ENCODE measurements at places on chromosomes 6 and 20.
A peak's percentile ranks its signal among the peaks of the same experiment; 100 is the strongest.

DNA sequence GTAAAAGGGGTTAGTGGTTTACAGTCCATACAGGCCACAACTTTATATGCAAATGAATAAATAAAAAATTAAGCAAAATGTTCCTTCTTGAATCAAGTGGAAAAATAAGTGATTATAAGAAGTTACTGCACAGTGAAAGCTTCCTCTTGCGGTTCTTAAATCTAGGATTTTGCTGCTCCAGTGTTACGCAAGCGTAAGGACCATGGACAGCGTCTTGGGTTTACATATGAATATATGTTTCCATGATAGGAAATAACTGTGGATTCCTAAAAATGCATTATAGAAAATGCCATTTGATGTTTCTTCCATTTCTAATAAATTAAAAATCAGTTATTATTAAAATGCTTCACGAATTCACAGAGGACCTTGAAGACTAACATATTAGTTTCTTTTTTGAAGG, 176.6 kb upstream of the POU3F2 start:
- no peak overlapping the region for H3K27ac ChIP-seq
- no peaks in the 10 kb centered on the region for H3K27me3 ChIP-seq
- peak; percentile 42 for DNase-seq
- no peaks in the 10 kb centered on the region for H3K36me3 ChIP-seq
- no peak overlapping the region for H3K4me3 ChIP-seq

GRCh38 chr6:159914565-159914923, 23.8 kb downstream of the MAS1 start:
- H3K4me3 ChIP-seq = no peak overlapping the region
- H3K27ac ChIP-seq = no peak overlapping the region
- H3K4me1 ChIP-seq = peaks cover 2% of the 10 kb centered on the region

- H3K27me3 ChIP-seq = no peaks in the 10 kb centered on the region
- no peak overlapping the region for H3K27ac ChIP-seq
- DNase-seq = no peak
- no peaks in the 10 kb centered on the region for H3K4me1 ChIP-seq
- peaks cover 2% of the 10 kb centered on the region for H3K36me3 ChIP-seq
Observed at GRCh38 chr6:79208816-79209215, 25.7 kb downstream of the HMGN3 start.

DNA sequence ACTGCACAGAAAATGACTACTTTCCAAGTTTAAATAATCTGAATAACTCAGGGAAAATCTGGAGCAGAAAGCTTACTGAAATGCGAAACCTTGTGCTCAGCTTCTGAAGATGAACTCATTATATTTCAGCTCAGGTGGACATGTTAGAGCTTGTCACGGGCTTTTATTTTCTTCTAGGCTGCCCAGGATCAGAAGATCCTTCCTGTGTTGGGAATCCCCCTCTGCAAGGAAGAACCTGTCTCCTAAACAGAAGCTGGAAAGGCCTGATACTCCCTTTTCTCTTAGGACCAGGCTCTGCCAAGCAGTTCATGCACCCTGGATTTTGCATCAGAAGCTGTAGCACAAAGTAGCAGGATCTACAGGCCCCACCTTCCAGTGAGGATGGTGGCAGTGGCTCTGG, 5.1 kb upstream of the SLC2A12 start:
- peaks cover 22% of the 10 kb centered on the region for H3K4me1 ChIP-seq
- H3K27ac ChIP-seq = no peak overlapping the region
- DNase-seq = no peak

DNA sequence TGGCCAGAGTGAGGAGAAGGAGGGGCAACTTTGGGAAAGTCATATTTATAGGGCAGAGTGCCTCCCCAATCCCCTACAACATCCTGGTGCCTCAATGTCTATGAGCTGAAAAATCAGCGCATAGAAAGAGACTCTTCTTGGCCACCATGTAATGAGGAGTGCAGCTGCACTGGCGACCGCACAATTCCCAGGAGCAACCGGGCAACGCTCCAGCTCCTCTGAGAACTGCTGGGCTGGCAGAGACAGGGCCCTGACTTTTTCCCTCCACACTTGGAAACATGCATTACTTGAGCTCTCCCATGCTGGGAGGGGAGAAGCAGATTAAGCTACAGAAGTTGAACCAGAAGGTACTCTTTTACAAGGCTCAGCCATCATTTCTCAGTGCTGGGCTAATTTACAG, 31.4 kb upstream of the MARCKS start:
- H3K27ac ChIP-seq = no peak overlapping the region
- peaks cover 16% of the 10 kb centered on the region for H3K4me1 ChIP-seq
- H3K4me3 ChIP-seq = no peak overlapping the region
- peak; percentile 91 for DNase-seq

- H3K36me3 ChIP-seq = no peaks in the 10 kb centered on the region
- no peak for DNase-seq
- H3K4me3 ChIP-seq = no peak overlapping the region
- H3K27me3 ChIP-seq = peaks cover 22% of the 10 kb centered on the region
- H3K27ac ChIP-seq = no peak overlapping the region
- no peaks in the 10 kb centered on the region for H3K4me1 ChIP-seq
Observed at GRCh38 chr20:2093883-2094282, 7.7 kb upstream of the STK35 start.

GRCh38 chr20:311609-312008, 13.7 kb upstream of the SOX12 start:
- H3K27me3 ChIP-seq = no peaks in the 10 kb centered on the region
- H3K36me3 ChIP-seq = no peaks in the 10 kb centered on the region
- no peak for DNase-seq
- H3K4me1 ChIP-seq = peaks cover 21% of the 10 kb centered on the region
- no peak overlapping the region for H3K27ac ChIP-seq

DNA sequence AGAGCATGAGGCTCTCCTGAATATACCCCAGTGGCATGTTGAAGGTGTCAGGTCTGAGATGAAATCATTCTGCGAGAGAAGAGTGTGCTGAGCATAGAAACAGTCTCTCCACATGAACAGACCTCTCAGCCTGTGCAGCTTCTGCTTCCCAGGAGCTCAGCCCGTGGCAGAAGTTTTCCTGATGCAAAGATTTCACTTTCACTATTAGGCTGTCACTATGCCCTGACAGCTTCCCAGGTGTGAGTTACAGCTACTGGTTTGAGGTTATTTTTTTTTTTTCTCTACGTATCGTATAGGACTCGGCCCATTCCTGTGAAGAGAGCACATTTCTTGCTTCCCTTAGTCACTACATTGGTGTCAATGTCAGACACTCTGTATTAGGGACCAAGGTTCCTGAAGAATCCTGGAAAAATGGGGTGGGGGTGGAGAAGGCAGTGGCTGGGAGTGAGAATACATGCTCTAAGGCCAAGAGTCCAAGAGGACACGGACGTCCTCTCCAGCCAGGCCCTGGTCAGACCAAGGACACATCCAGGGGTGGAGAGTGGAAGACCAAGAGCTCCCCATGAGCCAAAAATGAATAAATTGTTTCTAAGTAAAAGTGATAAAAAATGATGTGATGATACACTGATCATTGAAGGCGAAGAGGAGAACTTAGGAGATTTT, 121.2 kb upstream of the AKAP12 start:
- no peak overlapping the region for H3K27ac ChIP-seq
- H3K4me3 ChIP-seq = no peak overlapping the region
- no peaks in the 10 kb centered on the region for H3K36me3 ChIP-seq
- H3K27me3 ChIP-seq = no peaks in the 10 kb centered on the region

GRCh38 chr6:74597840-74598239, 608.0 kb downstream of the COL12A1 start:
- H3K27me3 ChIP-seq = no peaks in the 10 kb centered on the region
- no peak overlapping the region for H3K27ac ChIP-seq
- no peak for DNase-seq

- H3K4me1 ChIP-seq = no peaks in the 10 kb centered on the region
- DNase-seq = no peak
- no peaks in the 10 kb centered on the region for H3K27me3 ChIP-seq
Observed at GRCh38 chr20:43798291-43799149, 71.7 kb upstream of the GTSF1L start.

- H3K27me3 ChIP-seq = no peaks in the 10 kb centered on the region
- no peak overlapping the region for H3K27ac ChIP-seq
- H3K4me3 ChIP-seq = no peak overlapping the region
- no peak for DNase-seq
- no peaks in the 10 kb centered on the region for H3K36me3 ChIP-seq
Observed at GRCh38 chr6:14209000-14209399, 91.4 kb downstream of the CD83 start.

DNA sequence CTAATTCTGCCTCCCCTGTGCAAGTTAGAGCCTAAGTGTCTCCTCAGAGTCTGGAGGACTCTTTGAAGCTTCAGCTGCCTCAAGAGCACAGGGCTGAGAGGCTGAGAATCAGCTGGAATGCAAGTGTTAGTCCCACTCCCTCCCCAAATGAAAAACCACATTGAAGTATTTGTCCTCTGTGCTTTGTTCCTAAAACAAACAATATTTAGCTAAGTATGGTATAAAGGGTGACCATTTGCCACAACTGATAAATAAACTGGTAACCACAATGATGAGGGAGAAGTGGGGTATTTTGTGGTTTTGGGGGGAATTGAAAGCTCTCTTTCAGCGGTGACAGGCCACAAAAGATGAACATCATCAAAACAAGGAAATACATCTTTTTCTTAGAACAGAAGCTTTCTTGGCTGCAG, 91.7 kb upstream of the HDDC2 start:
- H3K36me3 ChIP-seq = no peaks in the 10 kb centered on the region
- H3K4me1 ChIP-seq = no peaks in the 10 kb centered on the region
- no peak overlapping the region for H3K27ac ChIP-seq
- no peak for DNase-seq

GRCh38 chr6:43986177-43986825, 141.0 kb downstream of the MRPL14 start:
- no peak overlapping the region for H3K27ac ChIP-seq
- peaks cover 17% of the 10 kb centered on the region for H3K27me3 ChIP-seq

GRCh38 chr20:5127859-5128424, 1.1 kb downstream of the CDS2 start:
- H3K4me1 ChIP-seq = peaks cover 12% of the 10 kb centered on the region
- no peaks in the 10 kb centered on the region for H3K36me3 ChIP-seq
- H3K4me3 ChIP-seq = peak overlapping the region; percentile 85
- H3K27ac ChIP-seq = peak overlapping the region; percentile 22
- DNase-seq = no peak

DNA sequence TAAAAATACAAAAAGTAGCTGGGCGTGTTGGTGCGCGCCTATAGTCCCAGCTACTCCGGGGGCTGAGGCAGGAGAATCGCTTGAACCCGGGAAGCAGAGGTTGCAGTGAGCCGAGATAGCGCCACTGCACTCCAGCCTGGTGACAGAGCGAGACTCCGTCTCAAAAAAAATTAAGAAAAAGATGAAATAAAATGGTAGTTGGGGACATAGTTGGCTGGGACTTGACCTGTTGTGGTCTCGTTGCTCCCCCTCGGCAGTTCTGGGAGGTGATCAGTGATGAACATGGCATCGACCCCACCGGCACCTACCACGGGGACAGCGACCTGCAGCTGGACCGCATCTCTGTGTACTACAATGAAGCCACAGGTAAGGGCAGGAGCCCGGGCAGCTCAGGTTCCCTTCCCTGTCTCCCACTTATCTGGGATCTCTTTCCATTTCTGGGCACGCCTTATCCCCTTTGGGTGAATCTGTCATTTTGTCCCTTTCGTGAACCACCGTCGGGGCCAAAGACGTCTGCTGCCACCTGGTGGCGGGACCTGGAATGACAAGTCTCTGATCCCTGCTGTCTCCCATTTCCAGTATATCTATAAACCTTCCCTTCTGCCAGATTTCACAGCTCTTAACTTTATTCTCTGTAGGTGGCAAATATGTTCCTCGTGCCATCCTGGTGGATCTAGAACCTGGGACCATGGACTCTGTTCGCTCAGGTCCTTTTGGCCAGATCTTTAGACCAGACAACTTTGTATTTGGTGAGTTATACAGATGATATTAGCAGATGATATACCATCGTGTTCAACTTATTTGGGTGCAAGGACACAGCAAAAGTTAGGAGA, 2.3 kb downstream of the TUBB start:
- H3K27ac ChIP-seq = peak overlapping the region; percentile 88
- H3K27me3 ChIP-seq = no peaks in the 10 kb centered on the region
- peak overlapping the region; percentile 91 for H3K4me3 ChIP-seq
- peaks cover 40% of the 10 kb centered on the region for H3K4me1 ChIP-seq
- DNase-seq = no peak

DNA sequence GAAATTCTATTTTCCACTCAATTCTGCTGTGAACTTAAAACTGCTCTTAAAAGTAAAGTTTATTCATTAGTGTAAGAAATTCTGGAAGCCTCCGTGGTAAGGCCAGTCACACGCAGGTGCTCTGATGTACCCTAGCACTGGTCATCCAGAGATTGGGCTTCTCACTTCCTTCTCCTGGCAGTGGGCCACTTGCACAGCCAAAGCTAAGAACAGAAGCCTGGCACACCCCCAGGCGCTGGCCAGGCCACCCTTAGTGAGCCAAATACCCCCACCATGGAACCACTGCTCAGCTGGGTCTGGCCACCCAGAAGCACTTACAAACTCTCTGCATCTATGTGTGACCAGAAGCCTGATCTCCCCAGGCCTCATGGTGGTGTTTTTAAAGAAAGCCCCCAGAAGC, 35.3 kb upstream of the ARFGEF2 start:
- no peak overlapping the region for H3K27ac ChIP-seq
- H3K27me3 ChIP-seq = peaks cover 7% of the 10 kb centered on the region
- H3K4me3 ChIP-seq = no peak overlapping the region

GRCh38 chr6:121516331-121516730, 80.9 kb downstream of the GJA1 start:
- H3K4me1 ChIP-seq = peaks cover 29% of the 10 kb centered on the region
- H3K27ac ChIP-seq = peak overlapping the region; percentile 93
- peak; percentile 81 for DNase-seq
- no peaks in the 10 kb centered on the region for H3K27me3 ChIP-seq
- H3K4me3 ChIP-seq = no peak overlapping the region

- H3K27me3 ChIP-seq = no peaks in the 10 kb centered on the region
- H3K36me3 ChIP-seq = no peaks in the 10 kb centered on the region
- DNase-seq = no peak
- H3K27ac ChIP-seq = no peak overlapping the region
- no peak overlapping the region for H3K4me3 ChIP-seq
- H3K4me1 ChIP-seq = no peaks in the 10 kb centered on the region
Observed at GRCh38 chr6:161660666-161661571, 387.1 kb upstream of the AGPAT4 start.

GRCh38 chr6:117483004-117483644, 650 bp downstream of the DCBLD1 start:
- peak overlapping the region; percentile 93 for H3K4me3 ChIP-seq
- no peak for DNase-seq
- H3K36me3 ChIP-seq = peaks cover 3% of the 10 kb centered on the region

All from astrocyte (in vitro differentiated cells and primary cell).